ENCODE measurements at places on chromosomes 2 and 18.

DNA sequence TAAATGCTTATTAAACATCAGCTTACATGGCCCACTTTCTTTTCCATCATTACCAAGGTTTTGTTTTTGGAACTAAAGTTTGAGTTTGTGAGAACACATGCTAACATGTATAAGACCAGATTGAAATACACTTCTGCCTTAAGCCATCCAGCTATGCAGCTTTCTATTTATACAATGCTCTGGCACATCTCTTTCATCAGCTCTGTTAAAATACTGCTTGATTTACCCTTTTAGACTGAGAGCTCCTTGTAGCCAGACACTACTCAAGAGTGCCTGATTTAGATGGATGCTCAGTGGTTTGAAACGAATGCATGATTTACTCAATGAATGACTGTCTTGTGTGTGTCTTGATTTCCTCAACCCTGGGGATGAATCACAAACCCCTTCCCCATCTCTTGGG, 392.5 kb downstream of the THSD7B start:
- DNase-seq, result no peak

DNA sequence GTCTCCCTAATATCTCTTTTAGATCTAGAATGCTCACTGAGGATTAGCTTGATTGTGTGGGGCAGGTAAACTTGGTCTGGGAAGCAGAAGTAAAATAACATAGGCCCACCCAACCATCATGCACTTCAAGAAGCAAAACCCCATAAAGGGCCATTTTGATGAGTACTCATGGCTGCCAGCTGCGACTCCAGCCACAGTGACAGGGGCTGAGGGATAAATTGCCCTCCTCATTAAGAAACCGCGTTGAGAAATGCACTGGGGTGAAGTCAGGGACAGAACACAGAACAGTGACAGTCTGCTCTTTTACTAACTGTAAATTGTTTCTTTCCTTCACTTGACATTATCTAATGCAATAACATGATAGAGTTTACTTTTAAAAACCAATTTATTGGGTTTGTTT, 60.2 kb downstream of the RND3 start:
- DNase-seq, result no peak

DNA sequence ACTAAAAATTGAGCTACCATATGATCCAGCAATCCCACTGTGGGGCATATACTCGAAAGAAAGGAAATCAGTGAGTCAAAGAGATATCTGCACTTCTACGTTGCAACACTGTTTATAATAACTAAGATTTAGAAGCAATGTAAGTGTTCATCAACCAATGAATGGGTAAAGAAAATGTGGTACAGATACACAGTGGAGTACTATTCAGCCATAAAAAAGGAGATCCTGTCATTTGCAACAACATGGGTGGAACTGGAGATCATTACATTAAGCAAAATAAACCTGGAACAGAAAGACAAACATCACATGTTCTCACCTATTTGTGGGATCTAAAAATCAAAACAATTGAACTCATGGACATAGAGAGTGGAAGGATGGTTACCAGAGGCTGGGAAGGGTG, 385.0 kb upstream of the TRIB2 start:
- no peak for DNase-seq

DNA sequence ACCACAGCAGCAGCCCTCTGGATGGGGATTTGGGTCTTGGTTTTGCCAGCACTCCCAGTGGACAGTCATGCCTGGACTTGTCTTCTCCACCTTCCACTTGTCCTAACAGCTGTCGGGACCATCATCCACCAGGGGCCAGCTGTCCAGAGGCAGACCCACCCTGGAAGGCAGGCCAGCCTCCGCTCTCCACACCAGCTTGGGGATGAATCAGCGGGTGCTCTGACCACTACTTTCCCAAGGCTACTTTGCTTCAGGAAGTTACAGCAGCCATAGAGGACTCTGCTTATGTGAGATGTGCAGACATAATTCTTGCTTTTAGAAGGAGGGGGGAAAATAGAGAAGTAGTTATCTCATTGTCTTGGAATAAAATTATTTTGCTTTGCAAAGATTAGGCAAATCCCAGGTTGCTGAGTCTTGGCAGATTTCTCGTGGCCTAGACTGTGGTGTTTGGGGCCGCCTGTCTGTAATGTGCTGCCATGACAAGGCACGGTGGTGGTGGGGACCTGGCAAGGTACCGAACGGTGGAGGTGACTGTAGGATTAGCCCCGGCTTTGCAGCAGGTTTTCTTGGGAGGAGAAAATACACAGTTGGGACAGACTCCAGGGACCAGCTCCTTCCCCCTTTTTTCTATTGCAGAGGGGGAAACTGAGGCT, 148.7 kb downstream of the AGAP1 start:
- DNase-seq, result no peak

GRCh38 chr2:104969564-104969963, 68.3 kb upstream of the MRPS9 start:
- DNase-seq, result no peak

DNA sequence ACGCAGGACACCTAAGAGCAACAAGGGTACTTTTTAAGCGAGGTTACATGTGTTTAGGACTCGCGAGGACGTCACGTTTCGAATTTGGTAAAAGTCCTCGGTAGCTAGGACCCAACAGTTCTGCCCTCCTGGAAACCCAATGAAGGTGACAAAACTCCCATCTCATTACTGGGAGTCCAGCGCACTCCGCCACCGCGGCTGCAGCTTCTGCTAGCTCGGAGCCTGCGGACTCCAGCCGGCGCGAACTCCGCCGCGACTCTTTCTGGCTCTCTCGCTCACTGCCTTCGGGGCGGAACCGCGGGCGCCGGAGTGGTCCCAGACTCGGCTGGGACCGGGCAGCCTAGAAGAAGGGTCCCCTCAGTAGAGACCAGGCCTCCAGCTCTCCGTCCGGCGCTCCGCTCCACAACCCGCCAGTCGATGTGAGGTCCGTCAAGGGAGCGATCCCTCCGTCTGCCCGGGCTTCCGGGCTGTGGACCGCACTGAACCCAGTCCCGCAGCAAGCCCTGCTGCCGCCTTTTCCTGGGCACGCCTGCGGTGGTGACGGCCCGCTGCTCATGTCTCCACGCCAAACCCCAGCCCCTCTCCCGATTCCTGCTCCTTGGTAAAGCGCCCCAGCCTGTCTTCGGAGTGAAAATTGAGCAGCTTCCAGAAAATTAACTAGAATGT, 3.0 kb upstream of the OSR1 start:
- no peak for DNase-seq

GRCh38 chr2:61411109-61411508, 59.8 kb downstream of the USP34 start:
- DNase-seq, result no peak

DNA sequence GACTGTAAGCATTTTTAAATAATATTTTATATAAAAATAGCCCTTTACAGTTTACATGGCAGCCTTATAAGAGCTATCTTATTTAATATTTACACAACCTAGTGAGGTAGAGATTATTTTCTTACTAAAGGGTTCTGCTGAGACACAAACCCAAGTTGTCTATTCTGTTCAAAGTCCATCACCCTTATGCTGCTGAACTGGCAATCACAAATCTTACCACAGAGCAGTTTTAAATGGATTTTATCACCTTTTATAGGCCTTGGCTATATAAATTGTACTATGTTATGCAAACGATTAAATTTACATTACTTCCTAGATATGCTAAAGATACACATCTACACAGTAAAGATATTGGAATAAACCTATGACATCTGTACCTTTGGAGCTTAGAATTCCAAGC, 40.7 kb downstream of the RBM45 start:
- no peak for DNase-seq

DNA sequence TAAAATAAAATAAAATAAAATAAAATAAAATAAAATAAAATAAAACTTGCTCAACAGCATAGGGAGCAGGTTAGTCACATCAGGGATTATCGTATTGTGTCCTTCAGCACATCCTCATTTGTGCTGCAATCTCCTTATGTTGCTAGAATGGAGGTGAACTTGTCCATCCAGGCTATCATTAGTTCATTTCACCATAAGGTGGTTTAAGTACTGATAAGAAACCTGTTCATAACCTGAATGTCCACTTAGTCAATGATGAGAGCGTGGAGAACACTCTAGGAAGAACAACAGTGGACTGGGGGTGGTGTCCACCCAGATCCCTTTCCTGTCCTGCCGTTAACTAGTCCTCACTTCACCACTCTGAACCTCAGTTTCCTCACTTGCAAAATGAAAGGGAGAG, 21.9 kb downstream of the DHRS9 start:
- no peak for DNase-seq

DNA sequence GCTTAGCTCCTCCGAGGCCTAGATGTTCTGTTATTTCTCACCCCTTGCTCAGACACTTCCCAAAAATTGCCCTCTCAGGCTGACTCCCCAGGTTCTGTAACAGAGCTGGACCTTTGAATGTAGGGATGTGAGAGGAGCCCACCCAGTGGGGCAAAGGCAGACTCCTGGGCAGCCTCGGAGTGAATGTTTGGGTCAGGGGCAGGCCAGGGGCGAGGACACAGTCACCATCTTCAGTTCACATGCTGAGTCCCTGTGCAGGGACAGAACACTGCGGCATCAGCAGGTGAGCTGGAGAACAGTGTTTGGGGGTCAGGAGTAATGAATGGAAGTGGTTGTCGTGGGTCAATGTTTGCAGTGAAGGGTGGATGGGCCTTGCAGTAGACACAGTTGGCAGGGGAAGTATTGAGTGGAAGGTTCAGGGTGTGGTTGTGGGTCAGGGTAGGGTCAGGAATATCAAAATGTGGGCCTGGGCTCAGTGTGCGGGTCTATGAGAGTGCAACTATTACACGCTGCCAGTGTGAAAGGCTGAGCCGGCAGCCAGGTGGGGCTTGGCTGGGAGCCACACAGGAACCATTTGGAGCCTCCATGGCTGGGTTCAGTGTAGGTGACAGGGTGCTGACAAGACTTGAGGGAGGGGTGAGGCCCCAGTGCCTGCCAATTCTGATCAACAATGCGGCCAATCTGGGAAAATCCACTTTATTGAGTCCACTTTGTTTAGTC, 4.4 kb downstream of the IHH start:
- DNase-seq, result no peak

DNA sequence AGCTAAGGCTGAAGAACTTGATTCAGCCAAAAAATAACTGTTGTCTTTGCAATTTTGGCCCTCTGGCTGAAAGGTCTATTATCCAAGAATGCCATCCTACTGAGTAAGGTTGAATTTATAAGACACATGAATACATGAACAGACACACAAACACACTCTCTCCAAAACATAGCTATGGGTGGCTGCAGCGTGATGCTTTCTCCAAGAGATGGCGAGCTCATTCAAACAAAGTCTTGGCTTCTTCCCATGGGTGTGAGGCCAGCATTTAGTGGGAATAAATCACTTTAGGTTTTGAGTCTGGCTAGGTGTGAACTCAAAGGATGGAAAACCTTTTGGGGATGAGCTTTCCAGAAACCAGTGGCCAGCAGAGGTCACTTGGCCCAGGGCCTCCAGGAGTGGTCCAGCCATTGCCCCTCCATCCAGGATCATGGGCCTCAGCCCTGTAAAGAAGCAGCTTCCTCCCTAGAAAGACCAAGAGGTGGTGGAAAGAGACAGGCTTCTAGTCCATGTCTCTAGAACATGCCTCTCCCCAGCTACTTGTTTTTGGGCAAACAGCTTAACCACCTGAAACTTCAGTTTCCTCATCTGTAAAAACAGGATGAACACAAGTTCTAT, 11.0 kb upstream of the OSR1 start:
- DNase-seq, result no peak

GRCh38 chr2:199940373-199940772, 14.9 kb downstream of the TYW5 start:
- no peak for DNase-seq

- no peak for DNase-seq
Measured at GRCh38 chr2:3262437-3263388, 114.9 kb downstream of the EIPR1 start.

- no peak for DNase-seq
Measured at GRCh38 chr2:38512211-38512610, 90.5 kb downstream of the HNRNPLL start.

GRCh38 chr2:232672588-232672987, 24.5 kb upstream of the GIGYF2 start:
- no peak for DNase-seq

DNA sequence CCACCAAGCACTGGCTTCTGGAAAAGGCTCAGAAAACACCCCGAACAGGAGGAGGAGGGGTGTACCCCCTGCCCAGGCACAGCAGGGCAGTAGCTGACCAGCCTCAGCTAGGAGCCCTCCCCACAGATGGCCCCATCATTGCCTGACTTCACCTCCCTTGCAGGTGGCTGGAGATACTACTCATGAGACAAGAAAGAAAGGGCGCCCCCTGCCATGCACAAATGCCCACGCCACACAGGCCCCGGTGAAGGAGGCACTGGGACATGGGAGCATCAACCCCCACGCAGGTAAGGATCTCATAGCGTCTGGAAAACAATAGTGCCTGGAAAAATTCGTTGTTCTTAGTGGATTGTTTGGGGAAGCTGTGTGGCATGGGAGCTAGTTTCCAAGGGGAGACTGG, 240.6 kb downstream of the TFCP2L1 start:
- no peak for DNase-seq

Data from T-helper 17 cell (primary cell).